ENCODE measurements at places on chromosomes 13 and 19.
A peak's percentile ranks its signal among the peaks of the same experiment; 100 is the strongest.

GRCh38 chr19:48990400-48990799 is 2.7 kb downstream of the GYS1 start:
- DNase-seq = no peak

DNA sequence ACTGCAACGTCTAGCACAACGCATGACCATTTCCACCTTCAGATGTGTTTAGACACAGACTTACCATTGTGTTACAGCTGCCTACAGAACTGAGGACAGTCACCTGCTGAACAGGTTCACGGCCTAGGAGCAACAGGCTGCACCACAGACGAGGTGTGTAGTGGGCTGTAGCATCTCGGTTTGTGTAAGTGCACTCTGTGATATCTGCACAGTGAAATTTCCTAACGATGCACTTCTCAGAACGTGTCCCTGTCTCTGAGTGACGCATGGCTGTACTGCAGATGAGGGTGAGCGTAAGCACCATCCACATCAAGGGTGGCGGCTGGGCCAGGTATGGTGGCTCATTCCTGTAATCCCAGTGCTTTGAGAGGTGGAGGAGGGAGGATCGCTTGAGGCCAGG is 15.2 kb downstream of the DCUN1D2 start:
- no peak for DNase-seq

DNA sequence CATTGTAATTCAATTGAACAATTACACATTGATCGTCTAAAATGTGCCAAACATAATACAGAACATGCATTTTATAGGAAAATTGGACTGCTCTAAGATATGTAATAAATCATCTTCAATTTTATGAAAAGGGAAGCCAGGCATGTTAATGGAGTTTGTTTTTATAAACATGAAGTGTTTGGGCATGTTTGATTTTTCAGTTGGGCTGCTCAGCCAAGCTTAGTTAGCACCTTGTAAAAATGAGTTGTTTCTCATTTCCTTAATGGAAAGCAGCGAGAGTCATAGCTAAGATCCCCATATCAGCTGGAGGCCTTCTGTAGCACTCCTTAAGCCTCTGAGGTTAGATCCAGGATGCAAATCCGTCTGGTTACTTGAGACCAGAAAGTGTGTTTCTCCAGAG is 422.3 kb downstream of the SPRY2 start:
- no peak for DNase-seq

DNA sequence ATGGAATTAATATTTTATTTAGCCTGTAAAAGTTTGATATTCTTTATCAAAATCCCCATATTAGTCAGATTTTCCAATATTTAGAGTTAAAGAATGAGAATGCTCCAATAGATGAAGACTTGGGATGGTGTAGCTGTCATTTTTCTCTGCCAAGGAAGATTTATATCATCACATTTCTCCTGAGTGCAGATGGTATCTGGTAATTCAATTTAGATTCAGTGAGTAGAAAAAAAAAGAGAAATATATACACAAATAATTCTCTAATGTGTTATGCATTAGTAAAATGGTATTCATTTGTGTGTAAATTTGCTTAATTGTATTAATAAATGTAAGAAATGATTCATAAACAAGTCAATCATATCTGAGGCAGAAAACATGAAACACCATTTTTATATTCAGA is 1508.7 kb upstream of the PCDH20 start:
- no peak for DNase-seq

GRCh38 chr19:37966662-37967231 is 59.7 kb downstream of the SIPA1L3 start:
- DNase-seq = no peak

- DNase-seq = no peak
Observed at GRCh38 chr19:43872547-43873336, 45.6 kb downstream of the ZNF283 start.

GRCh38 chr19:37969695-37970094 is 62.7 kb downstream of the SIPA1L3 start:
- no peak for DNase-seq

- peak; percentile 94 for DNase-seq
Observed at GRCh38 chr19:15248648-15249527, 16.6 kb upstream of the EPHX3 start.

GRCh38 chr13:46754812-46755211 is 42.1 kb downstream of the ESD start:
- DNase-seq = no peak

DNA sequence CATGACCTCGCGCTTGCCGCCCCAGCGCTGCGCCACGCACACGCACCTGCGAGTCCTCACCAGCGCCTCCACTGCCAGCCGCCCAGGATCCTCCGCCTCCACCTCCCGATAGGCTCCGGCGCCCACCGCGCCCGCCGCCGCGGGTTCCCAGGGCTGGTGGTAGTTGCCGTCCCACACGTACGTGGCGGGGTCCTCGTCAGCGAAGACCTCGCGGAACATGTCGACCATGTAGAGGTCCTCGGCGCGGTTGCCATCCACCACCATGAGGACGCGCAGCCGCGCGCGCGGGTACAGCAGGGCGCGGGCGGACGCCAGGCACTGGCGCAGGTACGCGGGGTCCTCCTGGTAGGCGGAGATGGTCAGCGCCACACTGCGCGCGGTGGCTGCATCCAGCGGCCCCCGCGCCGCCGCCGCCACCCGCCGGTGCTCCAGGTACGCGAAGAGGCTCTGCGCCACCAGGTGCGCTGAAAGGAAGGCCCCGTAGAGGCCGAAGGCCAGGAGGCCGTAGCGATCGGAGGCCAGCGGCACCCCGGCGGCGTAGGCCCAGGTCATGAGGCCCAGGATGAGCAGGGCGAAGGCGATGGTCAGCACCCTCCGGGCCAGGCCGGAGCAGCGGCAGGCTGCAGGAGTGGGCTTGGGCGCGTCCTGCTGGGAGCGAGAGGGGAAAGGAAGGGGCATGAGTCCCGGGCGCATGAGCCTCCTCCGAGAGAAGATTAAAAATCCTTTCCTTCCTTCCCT is 4.4 kb downstream of the HAS1 start:
- DNase-seq = no peak

DNA sequence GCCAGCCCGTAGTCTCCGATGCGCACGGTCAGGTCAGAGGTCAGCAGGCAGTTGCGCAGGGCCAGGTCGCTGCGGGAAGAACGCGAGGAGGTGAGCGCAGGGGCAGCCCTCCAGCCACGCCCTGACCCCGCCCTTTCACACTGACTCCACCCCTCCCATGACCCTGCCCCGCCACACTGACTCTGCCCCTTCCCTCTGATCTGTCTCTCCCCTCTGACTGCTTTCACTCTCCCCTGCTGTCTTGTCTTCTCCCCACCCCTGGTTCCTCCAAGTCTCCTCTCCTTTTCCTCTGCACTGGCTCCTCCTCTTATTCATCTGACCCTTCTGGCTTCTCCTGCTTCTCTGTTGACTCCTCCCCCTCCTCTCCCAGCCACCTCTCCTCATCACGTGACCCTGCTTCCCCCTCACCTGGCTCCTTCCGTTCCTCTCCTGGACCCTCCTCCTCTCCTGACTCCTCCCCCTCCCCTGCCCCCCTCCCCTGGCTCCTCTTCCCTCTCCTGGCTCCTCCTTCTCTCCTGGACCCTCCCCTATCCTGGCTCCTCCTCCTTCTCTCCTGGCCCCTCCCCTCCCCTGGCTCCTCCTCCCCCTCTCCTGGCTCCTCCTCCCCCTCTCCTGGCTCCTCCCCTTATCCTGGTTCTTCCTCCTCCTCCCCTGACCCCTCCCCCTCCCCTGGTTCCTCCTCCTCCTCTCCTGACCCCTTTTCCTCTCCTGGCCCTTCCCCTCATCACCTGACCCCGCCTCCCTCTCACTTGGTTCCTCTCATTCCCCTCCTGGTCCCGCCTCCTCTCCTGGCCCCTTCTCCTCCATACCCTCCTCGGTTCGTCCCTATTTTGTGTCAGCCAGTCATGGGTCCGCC is 9.9 kb downstream of the LMTK3 start:
- peak; percentile 50 for DNase-seq

GRCh38 chr19:41548954-41549688 is 26.8 kb upstream of the CEACAM21 start:
- no peak for DNase-seq

DNA sequence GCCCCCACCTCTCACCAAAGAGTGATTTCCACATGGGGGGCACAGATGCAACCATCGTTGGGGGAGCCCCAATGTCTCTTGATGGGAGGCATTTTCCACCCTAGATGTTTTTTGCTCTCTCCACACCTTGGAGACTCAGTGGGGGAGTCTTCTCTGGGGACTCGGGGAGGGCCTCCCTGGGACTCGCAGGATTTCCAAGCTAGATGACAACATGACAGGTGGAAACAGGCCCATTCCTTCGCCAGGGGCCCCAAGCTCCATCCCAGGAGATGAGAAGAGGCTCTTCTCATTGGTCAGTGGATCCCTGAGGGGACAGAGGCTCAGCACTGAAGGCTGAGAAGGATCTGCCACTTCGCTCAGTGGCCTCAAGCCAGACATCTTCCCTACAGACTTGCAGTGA is 12.7 kb upstream of the KIR2DL4 start:
- DNase-seq = no peak

DNA sequence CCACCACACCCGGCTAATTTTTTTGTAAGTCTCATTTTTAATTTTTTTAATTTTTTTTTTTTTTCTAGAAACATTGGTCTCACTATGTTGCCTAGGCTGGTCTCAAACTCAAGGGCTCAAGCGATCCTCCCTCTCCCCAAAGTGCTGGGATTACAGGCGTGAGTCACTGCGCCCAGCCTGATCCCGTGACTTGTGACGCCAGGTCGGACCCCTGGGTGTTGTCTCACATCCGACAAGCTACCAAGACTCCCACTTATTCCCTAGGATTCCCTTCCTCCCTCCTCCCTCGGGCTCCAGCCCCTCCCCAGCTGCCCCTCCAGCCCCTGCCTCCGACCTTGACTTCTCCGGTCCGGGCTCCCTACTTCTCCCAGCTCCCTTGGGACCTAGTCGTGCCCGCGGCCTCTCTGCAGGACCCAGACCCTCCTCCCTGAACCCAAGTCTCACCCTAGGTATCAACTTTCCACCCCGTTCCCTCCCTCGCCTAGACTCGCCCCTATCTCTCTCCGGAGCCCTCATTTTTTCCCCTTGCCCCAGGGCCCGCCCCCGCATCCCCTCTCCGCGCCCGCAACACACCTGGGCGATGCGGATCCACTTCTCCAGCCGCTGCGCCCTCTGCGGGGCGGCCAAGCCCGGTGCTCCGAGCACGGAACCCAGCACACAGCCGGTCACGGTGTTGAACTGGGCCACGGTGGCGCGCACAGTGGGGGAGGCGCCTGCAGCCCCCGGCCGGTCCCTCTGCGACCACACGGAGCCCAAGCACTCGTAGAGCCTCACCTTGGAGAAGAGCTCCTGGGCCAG is 13.1 kb downstream of the RGL3 start:
- DNase-seq = no peak

GRCh38 chr13:99982731-99983498 is 1.3 kb downstream of the ZIC2 start:
- DNase-seq = no peak

GRCh38 chr19:44800461-44800860 is 8.4 kb upstream of the BCAM start:
- DNase-seq = peak; percentile 92

DNA sequence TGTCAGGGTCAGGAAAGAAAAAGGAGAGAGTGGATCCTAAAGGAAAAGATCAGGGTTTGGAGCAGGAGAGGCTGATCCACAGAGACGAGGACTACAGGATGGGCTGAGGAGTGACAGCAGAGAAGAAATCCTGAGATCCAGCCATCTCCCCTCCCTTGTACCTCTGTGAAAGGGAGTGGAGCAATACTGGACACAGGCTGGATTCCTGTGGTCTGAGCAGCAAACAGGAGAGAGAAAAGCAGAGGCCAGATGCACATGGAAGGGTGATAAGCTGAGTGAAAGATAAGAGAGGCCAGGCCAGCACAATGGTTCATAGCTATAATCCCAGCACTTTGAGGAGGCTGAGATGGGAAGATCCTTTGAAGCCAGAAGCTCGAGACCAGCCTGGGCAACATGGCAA is 472.1 kb upstream of the TSHZ3 start:
- DNase-seq = no peak

GRCh38 chr13:30153545-30154426 is 153.6 kb downstream of the KATNAL1 start:
- DNase-seq = peak; percentile 49

DNA sequence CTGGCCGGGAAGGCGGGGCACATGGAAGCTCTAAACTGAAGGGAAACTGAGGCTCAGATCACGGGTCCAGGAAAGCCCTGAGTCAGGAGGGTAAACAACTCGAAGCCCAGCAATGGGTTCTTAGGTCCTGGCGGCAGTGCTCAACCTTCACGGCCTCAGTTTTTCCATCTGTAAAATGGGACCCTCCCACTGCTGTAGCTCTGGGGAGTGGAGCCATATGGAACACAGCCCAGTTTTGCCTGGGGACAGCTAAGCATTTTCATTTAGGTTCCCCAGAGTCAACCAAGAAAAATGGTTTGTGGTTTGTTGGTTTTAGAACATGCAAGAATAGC is 30.4 kb downstream of the CEBPG start:
- DNase-seq = no peak

DNA sequence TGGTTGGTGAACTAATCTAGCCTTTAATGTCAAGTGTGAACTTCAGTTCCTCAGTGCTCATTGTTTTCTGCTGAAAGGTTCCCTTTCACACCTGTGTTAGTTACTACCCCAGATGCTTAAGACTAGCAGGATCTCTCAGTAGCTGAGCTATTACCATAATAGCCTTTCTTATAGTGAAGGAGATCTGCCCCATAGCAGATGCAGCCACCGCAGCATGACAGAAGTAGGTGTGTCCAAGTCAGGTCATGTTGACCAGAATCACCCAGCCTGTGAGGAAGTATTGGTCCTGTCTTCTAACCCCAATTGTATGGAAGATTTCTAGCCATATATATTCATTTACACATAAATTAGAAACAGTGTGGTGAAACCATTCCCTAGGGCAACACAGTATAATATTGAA is 37.3 kb downstream of the ZAR1L start:
- no peak for DNase-seq
